ENCODE measurements at places on chromosomes 7 and 10. TPM values are rescaled to one million over a fixed set of nuclear protein-coding genes. Genes with fewer than 3 reads are reported as not detected.

Gene MUC3A
- not detected for total RNA-seq

Gene ST8SIA6
- 1.2 TPM for total RNA-seq

Gene FAM237B
- not detected for total RNA-seq

Gene ZPBP
- not detected for total RNA-seq
